ENCODE measurements at places on chromosomes 3 and 15.

DNA sequence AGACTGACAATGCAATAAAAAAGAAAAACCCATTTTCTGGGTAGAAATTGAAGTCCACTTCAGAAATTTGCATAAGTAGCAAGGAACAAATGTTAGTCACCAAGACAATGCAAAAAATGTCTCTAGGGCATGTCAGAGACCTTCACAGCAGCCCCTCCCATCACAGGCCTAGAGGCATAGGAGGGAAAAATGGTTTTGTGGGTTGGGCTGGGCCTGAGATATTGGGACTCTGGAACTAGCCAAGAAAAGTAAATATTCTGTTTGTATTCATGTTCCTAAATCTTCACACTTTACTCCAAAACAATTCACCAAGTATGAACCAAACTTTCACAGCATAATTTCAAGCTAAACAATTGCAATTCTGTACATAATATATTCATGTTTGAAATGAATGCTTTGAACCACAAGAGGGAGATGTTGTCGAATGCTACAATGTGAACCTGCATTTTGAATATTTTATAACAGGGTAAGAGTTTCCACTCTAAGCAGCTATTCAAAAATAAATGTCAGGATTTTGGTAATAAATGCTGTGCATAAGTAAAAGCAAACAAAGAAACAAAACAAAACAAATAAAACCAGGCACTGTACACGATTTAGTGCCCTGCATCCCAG lies 429.2 kb downstream of the OTOL1 start:
- DNase-seq, result no peak

GRCh38 chr15:61750271-61751084 lies 309.8 kb downstream of the VPS13C start:
- no peak for DNase-seq

- no peak for DNase-seq
These were observed 2.3 kb upstream of the SOX14 start for GRCh38 chr3:137761563-137762503.

GRCh38 chr15:77057685-77058084 lies 13.2 kb downstream of the TSPAN3 start:
- DNase-seq, result no peak

DNA sequence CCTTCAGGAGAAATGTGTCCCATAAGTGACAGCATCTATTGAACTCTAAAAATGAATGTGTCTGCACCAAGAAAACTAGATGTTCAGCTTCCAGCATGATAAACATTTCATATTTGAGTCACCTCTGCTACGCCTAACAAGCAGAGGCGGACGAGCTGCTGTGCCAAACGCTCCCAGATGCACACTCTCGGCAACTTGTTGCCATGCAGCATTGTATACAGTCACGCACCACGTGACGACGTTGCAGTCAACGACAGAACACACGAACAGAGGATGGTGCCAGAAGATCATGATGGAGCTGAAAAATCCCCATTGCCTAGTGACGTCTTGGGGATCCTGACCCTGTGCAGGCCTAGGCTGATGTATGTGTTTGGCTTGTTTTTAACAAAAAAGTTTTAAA lies 137.5 kb downstream of the XXYLT1 start:
- DNase-seq, result peak; percentile 88

DNA sequence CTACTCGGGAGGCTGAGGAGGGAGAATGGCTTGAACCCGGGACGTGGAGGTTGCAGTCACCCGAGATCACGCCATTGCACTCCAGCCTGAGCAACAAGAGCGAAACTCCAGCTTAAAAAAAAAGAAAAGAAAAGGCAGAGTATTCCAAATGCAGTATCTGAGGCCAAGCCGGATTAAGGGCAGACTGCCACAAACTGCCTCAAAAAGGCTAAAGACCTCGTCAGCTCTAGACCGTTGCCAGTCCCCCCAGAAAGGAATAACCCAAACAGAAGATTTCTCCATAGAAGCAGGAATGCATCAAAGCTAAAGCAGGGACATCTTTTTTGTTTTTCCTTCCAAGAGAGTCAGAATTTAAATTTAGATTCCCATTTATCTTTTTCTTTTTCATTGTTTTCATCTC lies 72.9 kb downstream of the TM4SF4 start:
- DNase-seq, result no peak

DNA sequence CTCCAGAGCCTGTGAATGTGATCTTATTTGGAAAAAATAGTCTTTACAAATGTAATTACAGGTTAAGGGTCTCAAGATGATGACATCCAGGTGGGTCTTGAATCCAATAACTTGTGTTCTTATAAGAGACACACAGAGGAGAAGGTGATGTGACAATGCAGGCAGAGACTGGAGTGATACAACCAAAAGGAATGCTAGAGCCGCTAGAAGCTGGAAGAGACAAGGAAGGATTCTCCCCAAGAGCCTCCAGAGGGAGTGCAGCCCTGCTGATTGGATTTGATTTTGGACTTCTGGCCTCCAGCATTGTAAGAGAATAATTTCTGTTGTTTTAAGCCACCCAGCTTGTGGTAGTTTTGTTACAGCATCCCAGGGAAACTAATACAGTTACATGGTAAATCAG lies 9.7 kb downstream of the MYH15 start:
- DNase-seq, result no peak

DNA sequence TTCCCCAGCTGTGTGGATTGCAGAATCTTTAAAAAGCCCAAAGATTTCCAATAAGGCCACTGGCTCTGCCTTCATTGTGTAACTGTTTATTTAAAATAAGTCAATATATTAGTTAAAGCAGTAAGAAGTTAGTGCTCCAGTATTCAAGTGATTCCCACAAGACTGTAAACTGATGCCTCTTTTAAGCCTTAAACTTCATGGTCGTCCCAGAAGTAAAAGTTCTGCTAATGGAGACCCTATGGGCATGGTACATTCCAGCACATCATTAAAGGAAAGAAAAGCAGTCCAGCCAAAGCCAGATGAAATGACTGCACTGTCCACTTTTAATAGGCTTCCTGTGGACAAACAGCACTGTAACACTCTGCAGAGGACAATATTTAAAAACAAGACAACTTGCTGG lies 512.6 kb downstream of the MECOM start:
- DNase-seq, result no peak

DNA sequence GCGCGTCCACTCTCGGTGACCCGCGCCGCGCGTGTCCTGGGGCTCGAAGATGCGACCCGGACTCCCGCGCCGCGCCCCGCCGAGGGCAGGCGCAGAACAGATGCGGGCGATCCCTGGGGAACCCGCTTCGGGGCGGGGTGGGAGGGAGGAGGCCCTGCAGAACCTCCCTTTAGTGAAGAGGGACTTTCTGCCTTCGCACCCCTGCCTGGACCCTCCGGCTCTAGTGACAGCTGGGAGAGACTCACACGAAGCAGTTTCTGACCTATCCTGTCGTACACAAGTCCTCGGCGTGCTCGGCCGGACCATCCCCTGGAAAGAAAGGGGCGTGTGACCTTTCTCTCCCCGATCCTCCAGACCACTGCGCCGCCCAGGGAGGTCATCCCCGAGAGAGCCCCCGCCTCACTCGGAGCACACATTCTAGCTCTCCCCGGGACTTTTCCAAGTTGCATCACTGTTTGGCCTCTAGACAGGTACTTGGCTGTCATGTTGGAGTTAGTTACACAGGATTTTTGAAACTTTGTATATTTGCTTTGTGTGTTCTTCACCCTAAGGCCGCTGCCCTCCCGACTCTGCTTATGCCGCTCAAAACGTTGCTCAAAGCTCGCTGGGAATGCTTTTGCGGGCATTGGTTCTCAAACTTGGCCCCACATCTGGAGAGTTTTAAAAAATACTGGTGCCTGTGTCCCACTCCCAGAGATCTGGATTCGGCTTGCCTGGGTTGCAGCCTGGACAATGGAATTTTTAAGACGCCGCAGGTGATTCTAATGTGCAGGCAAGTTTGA lies 582 bp downstream of the CGNL1 start:
- DNase-seq, result no peak

DNA sequence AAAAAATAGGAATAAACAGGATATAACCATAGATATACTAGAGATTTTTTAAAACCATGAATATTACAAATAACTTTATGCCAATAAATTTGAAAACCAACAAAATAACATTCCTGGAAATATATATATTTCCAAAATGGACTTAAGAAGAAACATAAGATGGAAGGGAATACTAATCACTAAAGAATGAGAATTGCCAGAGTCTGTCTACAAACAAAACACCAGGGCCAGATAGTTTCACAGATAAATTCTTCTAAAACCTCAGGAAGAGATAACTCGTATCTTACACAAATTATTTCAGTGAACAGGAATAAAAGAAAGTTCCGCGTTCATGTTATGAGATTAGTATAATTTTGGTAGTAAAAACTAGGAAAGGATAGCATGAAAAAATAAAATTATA lies 107.3 kb downstream of the HERC1 start:
- no peak for DNase-seq

- no peak for DNase-seq
These were observed 73.9 kb downstream of the TBC1D2B start for GRCh38 chr15:78003539-78004008.

GRCh38 chr3:186691676-186692075 lies 25.5 kb upstream of the KNG1 start:
- DNase-seq, result no peak

DNA sequence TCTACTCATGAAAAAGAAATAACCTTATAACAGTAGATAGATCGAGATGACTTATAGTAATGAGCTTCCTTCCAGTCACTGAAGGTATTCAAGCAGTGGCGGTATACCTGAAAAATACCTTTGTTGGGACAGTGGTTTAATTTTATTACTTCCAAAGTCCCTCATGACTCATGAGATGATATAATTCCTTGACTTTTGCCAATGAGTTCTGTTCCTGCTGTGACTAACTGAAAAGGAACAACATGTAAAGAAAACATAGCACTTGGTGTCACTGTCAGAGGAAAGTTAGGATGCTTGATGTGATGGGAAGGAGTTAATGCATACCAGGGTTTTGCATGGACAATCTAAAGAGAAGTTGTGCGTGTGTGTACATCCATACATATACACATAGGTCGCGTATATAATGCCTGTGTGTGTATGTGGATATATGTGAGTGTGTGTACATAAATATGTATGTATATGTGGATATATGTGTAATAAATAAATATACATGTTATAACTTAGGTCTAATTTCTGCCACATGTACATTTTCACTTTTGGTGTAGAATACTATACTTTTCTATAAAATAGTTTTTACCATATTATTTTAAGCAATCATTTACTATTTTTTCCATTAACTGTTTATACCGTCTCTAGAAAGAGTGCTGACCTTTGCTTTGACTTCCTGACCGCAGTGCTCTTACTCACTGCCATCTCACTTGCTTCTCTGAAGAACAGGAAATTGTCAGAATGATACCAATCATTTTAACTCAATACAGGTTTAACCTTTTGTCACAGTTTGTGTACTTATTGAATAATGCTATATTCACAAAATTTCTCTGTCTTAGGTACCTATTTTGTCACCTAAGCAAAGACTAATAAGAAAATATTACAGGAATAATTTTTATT lies 12.6 kb upstream of the PAK2 start:
- DNase-seq, result peak; percentile 71

DNA sequence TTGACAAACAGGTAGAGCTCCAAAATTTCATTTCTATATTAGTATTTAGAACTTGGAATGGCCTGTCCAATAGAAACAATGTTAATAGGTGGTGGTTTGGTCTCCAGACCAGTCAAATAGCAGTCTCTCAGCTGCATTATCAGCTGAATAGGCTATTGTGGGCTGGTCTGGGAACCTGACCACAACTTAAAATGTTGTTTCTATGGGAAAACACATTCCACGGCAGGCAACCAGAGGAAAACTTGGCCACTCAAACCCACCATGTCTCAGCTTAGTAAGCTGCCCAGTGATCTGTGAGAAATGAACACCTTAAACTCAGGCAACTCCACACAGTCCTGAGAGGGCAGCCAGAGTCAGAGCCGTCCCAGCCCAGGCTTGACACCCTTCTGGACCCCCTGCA lies 20.4 kb downstream of the FBN1 start:
- DNase-seq, result no peak

DNA sequence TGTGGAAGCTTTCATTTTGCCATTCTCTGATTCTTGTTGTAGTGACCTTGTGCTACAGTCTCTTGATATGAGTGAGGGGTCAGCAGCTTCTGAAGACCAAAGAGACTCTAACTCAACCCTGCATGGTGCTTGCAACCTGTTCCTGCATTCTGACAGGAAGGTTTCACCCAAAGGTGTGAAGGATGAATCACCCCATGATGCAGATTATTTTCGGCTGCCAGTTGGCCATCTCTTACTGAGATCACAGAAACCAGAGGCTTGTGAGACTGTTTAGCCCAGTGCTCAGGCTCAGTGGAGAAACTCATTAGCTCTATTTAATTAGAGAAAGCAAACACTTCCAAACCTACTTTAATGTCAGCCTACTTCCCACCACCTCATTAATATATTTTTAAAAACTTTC lies 29.2 kb upstream of the TPRG1 start:
- DNase-seq, result peak; percentile 64

- peak; percentile 82 for DNase-seq
These were observed 1.5 kb upstream of the MYNN start for GRCh38 chr3:169771497-169772304.

GRCh38 chr3:139519998-139520737 lies 19.4 kb downstream of the RBP1 start:
- DNase-seq, result no peak

GRCh38 chr15:62953021-62953420 lies 89.5 kb upstream of the TPM1 start:
- DNase-seq, result no peak

GRCh38 chr3:37163262-37164015 lies 10.9 kb downstream of the LRRFIP2 start:
- DNase-seq, result peak; percentile 65

DNA sequence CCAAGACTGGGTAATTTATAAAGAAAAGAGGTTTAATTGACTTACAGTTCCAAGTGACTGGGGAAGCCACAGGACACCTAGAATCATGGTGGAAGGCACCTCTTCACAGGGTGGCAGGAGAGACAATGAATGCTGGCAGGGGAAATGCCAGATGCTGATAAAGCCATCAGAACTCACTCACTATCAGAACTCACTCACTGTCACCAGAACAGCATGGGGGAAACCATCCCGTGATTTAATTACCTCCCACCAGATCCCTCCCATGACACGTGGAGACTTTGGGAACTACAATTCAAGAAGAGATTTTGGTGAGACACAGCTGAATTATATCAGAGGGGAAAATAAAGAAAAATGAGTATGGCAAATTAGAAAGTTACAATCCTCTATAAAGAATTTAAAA lies 310.9 kb downstream of the BCHE start:
- no peak for DNase-seq

- no peak for DNase-seq
These were observed 4.3 kb downstream of the RASA2 start for GRCh38 chr3:141491081-141491480.

- DNase-seq, result no peak
These were observed 4.4 kb upstream of the SCN5A start for GRCh38 chr3:38653685-38654537.

DNA sequence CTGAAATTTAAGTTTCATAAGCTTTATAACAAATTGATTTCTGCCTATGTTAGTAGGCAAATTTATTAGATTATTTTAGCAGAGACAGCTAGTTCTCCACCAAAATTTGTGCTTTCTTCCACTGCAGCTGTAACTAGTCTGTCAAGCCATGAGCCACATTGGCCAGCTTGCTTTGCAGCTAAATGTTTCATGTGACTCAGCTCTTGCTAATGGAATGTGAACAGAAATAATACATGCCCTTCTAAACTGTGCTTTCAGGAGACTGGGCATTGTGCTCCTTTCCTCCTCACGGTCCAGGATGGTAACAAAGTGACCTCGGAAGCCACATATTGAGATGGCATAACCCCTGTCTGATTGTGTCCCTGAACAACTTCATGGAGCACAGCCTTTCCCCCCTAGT lies 51.3 kb upstream of the KPNA4 start:
- DNase-seq, result no peak
